ENCODE measurements at places on chromosomes 4 and X.

DNA sequence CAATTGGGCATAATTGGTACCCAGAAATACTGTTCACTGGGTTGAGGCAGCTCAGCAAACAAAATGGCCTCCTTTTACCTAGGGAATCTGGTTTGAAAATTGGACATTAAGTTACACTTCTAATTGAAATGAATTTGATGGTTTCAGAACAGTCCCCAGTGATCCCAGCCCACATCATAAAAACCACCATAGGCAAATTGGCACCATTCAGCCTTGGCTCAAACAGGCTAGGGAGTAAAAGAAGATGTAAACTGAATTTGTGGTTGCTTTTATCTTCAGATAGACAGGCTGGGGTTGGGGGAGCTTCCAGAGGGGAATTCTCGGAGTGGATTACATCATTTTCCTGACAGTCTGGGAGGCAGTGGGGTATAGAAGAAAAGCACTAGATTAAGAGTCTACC is 576.5 kb downstream of the MID1IP1 start:
- DNase-seq: no peak
- H3K27me3 ChIP-seq: no peaks in the 10 kb centered on the region
- H3K36me3 ChIP-seq: no peaks in the 10 kb centered on the region
- no peaks in the 10 kb centered on the region for H3K4me1 ChIP-seq
- no peak overlapping the region for H3K4me3 ChIP-seq

- no peaks in the 10 kb centered on the region for H3K4me1 ChIP-seq
- DNase-seq: no peak
- H3K27ac ChIP-seq: no peak overlapping the region
- H3K27me3 ChIP-seq: no peaks in the 10 kb centered on the region
- no peaks in the 10 kb centered on the region for H3K36me3 ChIP-seq
- no peak overlapping the region for H3K4me3 ChIP-seq
These were observed 89.8 kb downstream of the EMCN start for GRCh38 chr4:100428051-100428450.

DNA sequence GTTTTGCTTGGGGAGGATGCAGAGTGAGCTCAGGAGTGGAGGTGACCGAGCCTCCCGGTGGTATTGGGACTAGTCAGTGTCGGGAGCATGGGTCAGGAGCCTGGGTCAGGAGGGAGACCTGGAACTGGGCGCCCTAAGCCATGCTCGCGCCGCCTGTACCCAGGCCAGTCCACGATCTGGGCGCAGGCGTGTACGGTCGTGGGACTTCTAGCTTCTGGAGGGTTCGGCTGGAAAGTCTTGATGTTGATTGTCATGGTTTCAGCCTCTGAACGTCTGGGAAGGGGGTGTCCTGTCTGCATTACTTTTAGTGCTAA is 244 bp downstream of the EIF2S3 start:
- H3K36me3 ChIP-seq: peaks cover 12% of the 10 kb centered on the region
- H3K4me3 ChIP-seq: peak overlapping the region; percentile 99
- no peaks in the 10 kb centered on the region for H3K27me3 ChIP-seq
- no peaks in the 10 kb centered on the region for H3K4me1 ChIP-seq
- DNase-seq: no peak

- no peaks in the 10 kb centered on the region for H3K4me1 ChIP-seq
- H3K4me3 ChIP-seq: no peak overlapping the region
- DNase-seq: no peak
- H3K27me3 ChIP-seq: no peaks in the 10 kb centered on the region
These were observed 23.2 kb downstream of the RWDD4 start for GRCh38 chr4:183635741-183636140.

DNA sequence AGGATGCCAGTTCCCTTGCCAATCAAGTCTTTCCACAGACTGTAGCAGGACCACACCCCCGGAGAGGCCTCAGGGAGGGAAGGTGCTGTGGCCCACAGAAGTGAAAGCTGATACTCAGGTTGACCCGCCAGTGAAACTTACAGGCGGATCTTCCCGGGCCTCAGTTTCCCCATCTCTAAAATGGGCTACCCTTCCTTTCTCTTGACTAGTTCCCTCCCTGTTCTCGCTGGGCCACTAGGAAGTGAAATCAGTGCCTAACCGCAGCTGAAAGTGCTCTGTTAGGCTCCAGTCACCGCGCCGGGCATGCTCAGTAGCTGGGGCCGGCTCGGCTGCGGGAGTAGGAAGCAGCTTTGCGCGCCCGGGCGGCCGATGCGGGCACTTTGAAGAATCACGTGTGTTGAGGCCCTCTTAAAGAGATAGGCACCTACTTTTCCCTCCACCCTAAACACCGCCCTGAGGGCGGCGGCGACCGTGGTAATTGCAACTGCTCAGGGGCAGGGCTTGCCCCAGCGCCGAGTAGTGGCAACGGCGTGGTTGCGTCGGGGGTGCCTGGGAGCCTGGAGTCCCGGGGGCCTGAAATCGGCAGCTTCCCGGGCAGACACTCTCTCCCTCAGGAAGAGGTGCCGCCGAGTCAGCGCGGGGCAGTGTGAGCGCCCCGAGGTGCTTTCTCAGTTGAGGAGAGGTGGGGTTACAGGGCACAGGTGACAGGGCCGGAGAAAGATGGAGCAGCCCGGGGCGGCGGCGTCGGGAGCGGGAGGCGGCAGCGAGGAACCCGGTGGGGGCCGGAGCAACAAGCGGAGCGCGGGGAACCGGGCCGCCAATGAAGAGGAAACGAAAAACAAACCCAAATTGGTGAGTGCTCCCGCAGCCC is at the start of gene DIAPH2:
TSS of gene DIAPH2 (plus strand) at position 504 of the 871 bp plus-strand sequence.
- H3K4me1 ChIP-seq: peaks cover 1% of the 10 kb centered on the region
- H3K27me3 ChIP-seq: no peaks in the 10 kb centered on the region
- peak within 1 kb of the TSS; percentile 77 for H3K4me3 ChIP-seq
- DNase-seq: peak; percentile 80

GRCh38 chrX:915427-916229 is 285.0 kb downstream of the SHOX start:
- H3K36me3 ChIP-seq: no peaks in the 10 kb centered on the region
- H3K27me3 ChIP-seq: no peaks in the 10 kb centered on the region
- H3K27ac ChIP-seq: no peak overlapping the region
- peaks cover 3% of the 10 kb centered on the region for H3K4me1 ChIP-seq

GRCh38 chrX:10884246-10884645 is 226.9 kb upstream of the HCCS start:
- no peaks in the 10 kb centered on the region for H3K36me3 ChIP-seq
- H3K27me3 ChIP-seq: no peaks in the 10 kb centered on the region
- H3K4me3 ChIP-seq: no peak overlapping the region

- no peak overlapping the region for H3K4me3 ChIP-seq
- H3K27me3 ChIP-seq: no peaks in the 10 kb centered on the region
- H3K4me1 ChIP-seq: no peaks in the 10 kb centered on the region
These were observed 9.8 kb upstream of the NOCT start for GRCh38 chr4:139005774-139006173.

GRCh38 chrX:18098763-18099162 is 121.9 kb downstream of the BEND2 start:
- no peaks in the 10 kb centered on the region for H3K27me3 ChIP-seq
- DNase-seq: peak; percentile 2

- no peak overlapping the region for H3K27ac ChIP-seq
- no peaks in the 10 kb centered on the region for H3K36me3 ChIP-seq
- H3K27me3 ChIP-seq: no peaks in the 10 kb centered on the region
- no peak for DNase-seq
- peak overlapping the region; percentile 34 for H3K4me3 ChIP-seq
These were observed 5.9 kb downstream of the HGFAC start for GRCh38 chr4:3447431-3448395.

DNA sequence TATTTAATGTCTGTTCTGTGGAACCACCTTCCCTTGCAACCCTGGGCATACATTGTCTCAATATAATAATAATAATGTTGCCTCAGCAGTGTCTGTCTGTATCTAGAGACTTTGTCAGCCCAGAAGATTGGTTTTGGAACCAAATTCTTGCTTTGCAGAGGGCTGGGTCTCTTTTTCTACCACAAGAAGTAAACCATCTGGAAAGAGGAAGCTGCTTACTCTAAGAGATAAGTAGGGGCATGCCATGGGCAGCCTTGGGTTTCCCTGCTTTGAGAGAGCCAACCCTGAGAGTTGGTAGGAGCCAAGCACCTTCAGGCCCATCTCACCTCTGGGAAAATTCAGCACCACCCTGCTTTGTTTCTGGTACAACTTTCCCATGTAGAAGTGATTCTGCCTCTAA is 27.0 kb downstream of the TMEM31 start:
- DNase-seq: no peak
- H3K36me3 ChIP-seq: no peaks in the 10 kb centered on the region
- peaks cover 3% of the 10 kb centered on the region for H3K4me1 ChIP-seq

- no peak overlapping the region for H3K27ac ChIP-seq
- H3K4me3 ChIP-seq: no peak overlapping the region
- H3K36me3 ChIP-seq: peaks cover 69% of the 10 kb centered on the region
These were observed 25.5 kb upstream of the UVSSA start for GRCh38 chr4:1321486-1321885.

- no peak overlapping the region for H3K27ac ChIP-seq
- no peak overlapping the region for H3K4me3 ChIP-seq
- no peaks in the 10 kb centered on the region for H3K4me1 ChIP-seq
- no peaks in the 10 kb centered on the region for H3K27me3 ChIP-seq
- DNase-seq: no peak
- H3K36me3 ChIP-seq: peaks cover 25% of the 10 kb centered on the region
These were observed 44.0 kb upstream of the ZCCHC13 start for GRCh38 chrX:74259885-74260491.

GRCh38 chr4:147594578-147594977 is 22.6 kb upstream of the TMEM184C start:
- H3K27me3 ChIP-seq: no peaks in the 10 kb centered on the region
- H3K4me3 ChIP-seq: no peak overlapping the region
- no peaks in the 10 kb centered on the region for H3K36me3 ChIP-seq
- DNase-seq: no peak
- peaks cover 2% of the 10 kb centered on the region for H3K4me1 ChIP-seq

DNA sequence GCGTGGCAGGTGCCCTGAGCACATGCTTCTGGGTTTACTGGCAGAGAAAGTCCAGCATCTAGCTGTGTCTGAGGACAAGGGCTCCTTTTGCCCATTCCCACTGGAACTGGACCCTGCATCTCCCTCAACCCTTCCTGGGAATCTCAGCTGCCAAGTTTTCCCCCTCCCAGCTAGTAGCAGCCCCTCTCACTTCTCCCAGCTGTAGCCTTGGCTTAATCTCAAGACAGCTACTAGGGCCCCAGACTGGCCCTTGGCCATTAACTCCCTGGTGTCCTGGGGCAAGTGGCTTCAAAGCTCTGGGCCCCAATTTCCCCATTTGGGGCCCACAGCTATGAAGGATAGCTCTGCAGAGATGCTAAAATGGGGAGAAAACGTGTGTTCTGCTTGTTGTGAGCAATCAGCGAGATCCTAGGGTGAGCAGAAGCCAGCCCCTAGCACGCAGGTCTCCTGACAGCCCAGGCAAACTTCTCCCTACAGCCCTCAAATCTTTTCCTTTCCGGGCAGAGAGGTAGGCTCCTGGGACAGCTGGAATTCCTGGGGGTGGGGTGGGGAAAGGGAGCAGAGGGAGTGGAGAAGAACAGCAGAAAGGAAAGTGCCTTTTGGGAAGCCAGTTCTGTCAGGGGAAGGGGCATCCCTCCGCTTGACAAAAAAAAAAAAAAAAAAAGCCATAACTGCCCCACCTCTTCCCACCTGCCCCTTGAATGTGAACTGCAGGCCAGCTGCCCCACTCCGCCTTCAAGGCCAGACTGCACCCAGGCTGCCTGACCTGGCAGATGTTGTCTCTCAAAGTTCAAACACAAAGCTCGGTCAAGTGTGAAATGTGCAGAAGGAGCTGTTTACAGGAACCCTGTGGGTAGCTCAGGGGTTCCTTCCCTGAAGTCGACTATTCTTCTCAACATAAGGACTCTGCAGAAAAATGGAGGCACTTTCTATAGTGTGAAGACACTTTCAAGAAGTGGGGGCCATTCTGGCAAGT is 16.6 kb downstream of the FGD1 start:
- H3K27me3 ChIP-seq: no peaks in the 10 kb centered on the region
- peaks cover 28% of the 10 kb centered on the region for H3K4me1 ChIP-seq
- no peak overlapping the region for H3K27ac ChIP-seq
- DNase-seq: no peak
- no peaks in the 10 kb centered on the region for H3K36me3 ChIP-seq
- no peak overlapping the region for H3K4me3 ChIP-seq

GRCh38 chr4:48556268-48556667 is 66.2 kb downstream of the ZAR1 start:
- no peak overlapping the region for H3K27ac ChIP-seq
- peak; percentile 81 for DNase-seq
- H3K4me1 ChIP-seq: no peaks in the 10 kb centered on the region
- peaks cover 12% of the 10 kb centered on the region for H3K36me3 ChIP-seq
- H3K27me3 ChIP-seq: no peaks in the 10 kb centered on the region

All from trophoblast cell (in vitro differentiated cells and primary cell).